ENCODE measurements at places on chromosomes 16 and 17. TPM values are rescaled to one million over a fixed set of nuclear protein-coding genes. Genes with fewer than 3 reads are reported as not detected.
A peak's percentile ranks its signal among the peaks of the same experiment; 100 is the strongest.

- no peaks in the 10 kb centered on the region for H3K36me3 ChIP-seq
- no peaks in the 10 kb centered on the region for H3K4me1 ChIP-seq
- H3K27ac ChIP-seq = no peak overlapping the region
- H3K4me3 ChIP-seq = no peak overlapping the region
- no peak for DNase-seq
- no peaks in the 10 kb centered on the region for H3K27me3 ChIP-seq
These were observed 1537.1 kb upstream of the GOT2 start for GRCh38 chr16:60271025-60271771.

GRCh38 chr17:75848523-75849278 lies 4.5 kb upstream of the UNC13D start:
- DNase-seq = peak; percentile 52
- peaks cover 60% of the 10 kb centered on the region for H3K36me3 ChIP-seq
- no peak overlapping the region for H3K27ac ChIP-seq
- H3K4me3 ChIP-seq = no peak overlapping the region

DNA sequence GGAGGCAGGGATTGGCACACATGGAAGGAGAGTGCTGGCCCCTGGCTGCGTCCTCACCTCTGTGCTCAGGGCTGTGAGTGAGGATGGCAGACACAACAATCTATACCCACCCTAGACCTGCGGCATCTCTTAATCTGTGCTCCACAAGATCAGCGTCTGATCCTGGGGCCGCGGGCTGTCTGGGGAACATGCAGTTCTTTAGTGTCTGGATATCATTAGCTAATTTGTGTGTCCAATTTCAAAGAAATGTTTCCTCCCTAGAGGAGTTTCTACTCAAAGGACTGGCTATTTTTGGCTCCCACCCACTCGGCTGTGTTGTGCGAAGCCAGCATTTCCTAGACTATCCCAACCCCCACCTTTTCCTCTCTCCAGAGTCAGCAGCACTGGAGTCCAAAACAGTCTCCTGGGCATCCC lies 93.8 kb downstream of the GRIN2A start:
- no peaks in the 10 kb centered on the region for H3K27me3 ChIP-seq
- no peaks in the 10 kb centered on the region for H3K4me1 ChIP-seq

DNA sequence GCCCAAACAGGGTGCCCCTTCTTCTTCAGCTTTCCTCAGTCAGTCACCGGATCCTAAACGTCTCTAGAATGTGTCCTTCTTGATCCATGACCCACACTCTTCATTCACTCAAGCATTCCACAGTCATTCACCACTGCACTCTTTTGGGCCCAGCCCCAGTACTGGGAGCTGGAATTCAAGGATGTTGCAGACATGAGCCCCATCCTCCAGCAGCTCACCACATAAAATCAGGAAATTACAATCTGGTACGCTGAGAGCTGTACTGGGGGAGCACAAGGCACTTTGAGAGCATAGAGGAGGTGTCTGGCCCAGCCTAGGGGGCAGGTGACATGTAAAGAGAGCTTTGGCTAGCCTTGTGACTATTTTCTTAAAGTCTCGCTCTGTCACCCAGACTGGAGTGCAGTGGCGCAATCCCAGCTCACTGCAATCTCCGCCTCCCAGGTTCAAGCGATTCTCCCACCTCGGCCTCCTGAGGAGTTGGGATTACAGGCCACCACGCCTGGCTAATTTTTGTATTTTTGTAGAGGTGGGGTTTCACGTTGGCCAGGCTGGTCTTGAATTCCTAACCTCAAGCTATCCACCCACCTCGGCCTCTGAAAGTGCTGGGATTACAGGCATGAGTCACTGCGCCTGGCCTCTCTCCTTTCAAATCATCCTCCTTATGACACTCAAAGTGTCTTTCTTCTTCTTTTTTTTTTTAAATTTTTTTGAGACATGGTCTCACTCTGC lies 18.7 kb downstream of the CES4A start:
- DNase-seq = peak; percentile 33
- no peak overlapping the region for H3K4me3 ChIP-seq
- H3K27ac ChIP-seq = no peak overlapping the region
- H3K27me3 ChIP-seq = no peaks in the 10 kb centered on the region
- peaks cover 13% of the 10 kb centered on the region for H3K4me1 ChIP-seq

GRCh38 chr16:23678430-23679273 lies at the start of gene PLK1:
Gene PLK1, plus strand, starts transcription at chr16:23678889. Its CDS starts 44 bp downstream, at chr16:23678933.
- H3K27me3 ChIP-seq = no peaks in the 10 kb centered on the region
- H3K4me1 ChIP-seq = peaks cover 24% of the 10 kb centered on the region
- peak; percentile 82 for DNase-seq
- H3K36me3 ChIP-seq = peaks cover 58% of the 10 kb centered on the region
- peak within 1 kb of the TSS; percentile 69 for H3K4me3 ChIP-seq

- DNase-seq = no peak
- peaks cover 2% of the 10 kb centered on the region for H3K4me1 ChIP-seq
- H3K36me3 ChIP-seq = 0 out of 2 replicates have a peak, but pooled peaks cover 5% of the 10 kb centered on the region
- H3K27me3 ChIP-seq = no peaks in the 10 kb centered on the region
These were observed 128.2 kb downstream of the CLEC16A start for GRCh38 chr16:11072420-11073153.

DNA sequence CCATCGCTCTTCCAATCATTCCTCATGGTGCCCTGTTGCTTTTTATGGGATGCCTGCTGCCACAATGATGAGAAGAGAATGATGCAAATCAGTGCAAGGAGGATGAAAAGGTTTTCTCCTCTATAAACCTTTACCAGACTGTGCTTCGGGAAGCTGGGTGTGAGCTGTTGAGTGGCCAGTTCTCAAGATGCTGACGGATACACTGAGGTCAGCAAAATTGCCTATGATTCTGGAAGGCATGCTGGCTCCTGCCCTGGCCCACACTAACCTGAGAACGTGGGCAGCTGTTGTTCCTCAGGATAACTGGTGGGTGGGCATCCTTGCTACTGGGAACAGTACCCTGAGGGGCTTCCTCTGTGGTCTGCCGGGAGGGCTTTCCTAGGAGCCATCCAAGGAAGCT lies 795 bp upstream of the PIRT start:
- no peak overlapping the region for H3K27ac ChIP-seq
- no peak for DNase-seq
- no peaks in the 10 kb centered on the region for H3K27me3 ChIP-seq

DNA sequence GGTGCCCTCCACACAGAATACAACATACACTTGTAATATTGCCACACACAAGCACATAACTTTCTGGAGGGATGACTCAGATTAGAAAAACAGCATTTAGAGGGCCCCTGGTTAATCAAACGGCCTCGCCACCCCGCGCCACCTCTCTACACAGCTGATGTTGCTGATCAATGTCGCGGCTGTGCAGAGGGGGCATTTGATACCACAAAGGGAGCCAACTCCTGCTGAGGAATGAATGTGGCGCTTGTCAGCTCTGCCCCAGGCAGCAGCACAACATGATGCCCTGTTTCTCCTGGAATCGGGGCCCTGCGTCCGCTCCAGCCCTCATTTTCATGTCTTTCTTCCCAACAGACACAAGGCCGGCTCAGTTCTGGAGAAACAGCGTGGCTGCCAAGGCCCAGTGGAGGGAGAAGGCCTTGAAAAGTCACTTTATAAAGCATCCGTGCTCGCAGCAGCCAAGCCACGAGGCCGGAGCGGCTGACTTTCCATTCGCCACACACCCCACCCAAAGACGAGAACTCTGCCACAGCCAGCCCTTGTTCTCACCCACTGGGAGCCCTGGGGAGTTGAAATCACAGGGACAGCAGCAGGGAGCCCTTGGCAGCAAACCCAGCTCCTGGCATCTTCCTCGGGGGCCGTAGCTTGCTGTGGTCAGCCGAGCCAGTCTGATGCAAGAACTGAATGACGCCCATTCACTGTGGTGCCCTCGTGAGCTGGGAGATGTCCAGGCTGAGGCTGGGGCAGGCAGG lies 65.6 kb downstream of the XYLT1 start:
- H3K27ac ChIP-seq = no peak overlapping the region
- no peaks in the 10 kb centered on the region for H3K36me3 ChIP-seq
- no peak overlapping the region for H3K4me3 ChIP-seq
- no peaks in the 10 kb centered on the region for H3K27me3 ChIP-seq

- no peak overlapping the region for H3K27ac ChIP-seq
- no peaks in the 10 kb centered on the region for H3K36me3 ChIP-seq
- H3K4me3 ChIP-seq = no peak overlapping the region
- peaks cover 26% of the 10 kb centered on the region for H3K4me1 ChIP-seq
- DNase-seq = no peak
These were observed 19.1 kb downstream of the NGFR start for GRCh38 chr17:49514071-49514721.

GSG1L gene
- total RNA-seq = not detected

MYH13 gene
- not detected for total RNA-seq

OR1A2 gene
- total RNA-seq = not detected
